ENCODE measurements at places on chromosomes 13 and 19.

- DNase-seq = no peak
Measured at GRCh38 chr13:30832845-30833332, 73.2 kb upstream of the MEDAG start.

GRCh38 chr13:19634256-19634740 lies 839 bp downstream of the MPHOSPH8 start:
- no peak for DNase-seq

- peak; percentile 65 for DNase-seq
Measured at GRCh38 chr19:3440082-3440481, 40.2 kb downstream of the SMIM24 start.

DNA sequence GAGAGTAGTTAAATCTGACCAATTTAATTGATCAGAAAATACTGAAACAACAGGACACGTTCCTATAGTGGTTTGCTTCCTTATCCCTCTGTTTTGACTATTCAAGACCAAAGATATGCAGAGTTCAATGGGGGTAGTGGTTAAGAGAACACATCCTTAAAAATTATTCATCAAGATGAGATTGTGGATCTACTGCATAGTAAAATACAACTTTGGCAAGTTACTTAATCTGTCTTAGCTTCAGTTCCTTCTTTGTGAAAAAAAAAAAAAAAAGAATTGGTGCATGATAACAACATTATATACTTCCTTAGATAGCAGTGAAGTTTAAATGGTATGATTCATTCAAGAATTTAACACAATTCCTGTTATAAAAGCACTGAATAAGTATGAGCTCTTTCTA lies 552.1 kb downstream of the DCT start:
- no peak for DNase-seq

- no peak for DNase-seq
Measured at GRCh38 chr13:75961911-75962310, 325.8 kb downstream of the LMO7 start.

GRCh38 chr19:36160821-36161596 lies 8.8 kb upstream of the COX7A1 start:
- no peak for DNase-seq

- no peak for DNase-seq
Measured at GRCh38 chr19:1164684-1165531, 9.2 kb downstream of the SBNO2 start.

DNA sequence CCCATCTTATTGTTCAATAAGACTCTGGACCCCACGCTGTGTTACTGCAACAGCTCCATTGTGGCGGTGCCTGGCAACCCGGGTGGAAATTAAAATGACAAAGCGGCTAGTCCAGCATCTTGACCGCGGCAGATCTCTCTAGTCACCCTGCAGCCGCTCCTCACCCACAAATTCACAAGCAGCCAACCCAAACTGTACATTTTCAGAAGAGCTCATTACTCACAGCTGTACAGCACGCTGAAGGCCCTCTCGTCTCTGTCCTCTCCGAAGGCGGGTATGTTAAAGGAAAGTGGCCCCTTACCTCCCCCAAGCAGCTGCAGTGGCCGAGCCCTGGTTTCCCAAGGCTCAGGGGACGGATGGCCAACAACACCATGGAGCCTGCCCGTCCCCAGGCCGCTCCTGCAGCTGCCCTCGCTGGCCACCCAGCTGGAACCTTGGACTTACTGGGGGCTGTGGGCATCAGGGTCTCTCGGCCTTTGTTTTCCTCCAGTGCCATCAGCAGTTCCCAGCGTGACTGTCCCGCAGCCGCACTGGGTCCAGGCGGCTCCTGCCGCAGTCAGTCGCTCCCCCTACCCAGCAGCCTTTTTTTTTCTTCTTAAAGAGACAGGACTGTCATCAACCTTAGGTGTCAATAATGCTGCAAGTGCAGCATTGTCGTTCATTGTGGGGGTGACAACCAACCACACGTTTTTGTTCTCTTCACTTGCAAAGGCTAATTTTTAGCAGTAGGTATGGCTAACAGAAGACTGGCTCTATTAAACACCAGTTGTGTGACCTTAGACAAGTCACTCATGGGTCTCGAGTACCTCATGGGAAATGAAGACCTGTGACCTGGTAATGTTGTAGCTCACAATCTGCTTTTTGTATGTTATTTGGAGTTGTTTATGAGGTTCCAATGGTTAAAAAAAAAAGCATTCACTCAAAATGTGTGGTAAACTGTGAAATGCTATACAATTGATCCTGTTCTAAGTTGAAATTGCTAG lies at the start of gene SACS:
Gene SACS, minus strand, starts transcription at position 532 of the 983 bp plus-strand sequence. CDS start 22,463 bp downstream, outside the sequence.
- no peak for DNase-seq

GRCh38 chr13:96963786-96964475 lies 30.3 kb downstream of the OXGR1 start:
- DNase-seq = no peak

DNA sequence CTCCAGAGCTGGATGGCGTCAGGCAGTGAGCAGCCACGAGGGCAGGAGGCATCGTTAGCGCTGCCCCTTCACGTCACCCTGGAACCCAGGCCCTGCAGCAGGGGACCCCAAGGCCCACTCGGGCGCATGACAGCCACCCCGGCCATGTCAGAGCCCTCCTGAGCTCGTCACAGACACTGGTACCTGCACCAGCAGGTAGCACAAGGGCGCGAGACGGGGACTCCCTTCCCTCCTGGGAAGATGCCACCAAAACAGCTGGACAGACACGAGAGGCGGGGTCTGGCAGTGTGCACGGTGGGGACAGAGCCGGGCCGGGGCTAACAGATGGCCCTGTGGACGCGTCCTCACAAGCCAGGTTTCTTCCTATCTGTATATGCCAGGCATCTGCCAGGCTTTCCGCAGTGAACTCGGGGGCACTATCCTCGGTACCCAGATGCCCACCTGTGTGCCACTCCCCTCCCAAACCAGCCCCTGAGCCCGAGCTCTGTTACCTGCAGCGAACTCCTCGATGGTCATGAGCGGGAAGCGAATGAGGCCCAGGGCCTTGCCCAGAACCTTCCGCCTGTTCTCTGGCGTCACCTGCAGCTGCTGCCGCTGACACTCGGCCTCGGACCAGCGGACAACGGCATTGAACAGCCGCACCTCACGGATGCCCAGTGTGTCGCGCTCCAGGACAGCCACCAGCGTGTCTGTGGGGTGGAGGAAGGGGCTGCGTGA lies 25.8 kb downstream of the BTBD2 start:
- DNase-seq = no peak

GRCh38 chr13:74273581-74273980 lies 139.4 kb upstream of the KLF12 start:
- DNase-seq = no peak

GRCh38 chr13:51821606-51822005 lies 17.6 kb upstream of the DHRS12 start:
- peak; percentile 35 for DNase-seq

- no peak for DNase-seq
Measured at GRCh38 chr19:4581666-4582553, 22.4 kb upstream of the SEMA6B start.

DNA sequence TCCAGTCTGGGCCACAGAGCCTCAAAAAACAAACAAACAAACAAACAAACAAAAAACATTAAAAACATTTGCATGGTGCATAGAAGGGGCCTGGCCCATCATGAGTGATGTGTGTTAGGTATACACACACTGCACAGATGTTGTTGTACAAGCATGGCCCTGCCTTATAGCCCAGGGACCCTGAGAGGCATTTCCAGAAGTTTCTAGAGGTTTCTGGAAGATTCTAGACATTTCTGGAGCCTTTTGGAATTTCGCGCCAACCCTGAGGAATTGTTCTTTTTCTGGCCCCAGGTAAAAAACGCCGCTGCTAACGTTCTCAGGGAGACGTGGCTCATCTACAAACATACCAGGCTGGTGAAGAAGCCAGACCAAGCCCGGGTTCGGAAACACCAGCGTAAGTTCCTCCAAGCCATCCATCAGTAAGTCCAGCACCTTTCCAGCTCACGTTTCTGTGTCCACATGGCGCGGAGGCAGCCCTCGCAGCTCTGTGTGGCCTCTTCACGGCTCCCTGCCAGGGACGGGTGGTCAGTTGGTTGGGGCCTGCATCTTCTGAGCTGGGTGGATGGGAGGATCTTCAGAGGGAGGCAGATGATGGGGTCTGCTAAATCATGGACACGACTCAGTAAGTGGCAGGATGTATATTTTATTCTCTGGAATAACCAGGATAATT lies 18.4 kb upstream of the ARRDC2 start:
- no peak for DNase-seq

- DNase-seq = no peak
Measured at GRCh38 chr13:38386421-38386820, 36.8 kb downstream of the UFM1 start.

GRCh38 chr13:58869566-58869965 lies 1238.0 kb downstream of the PCDH17 start:
- DNase-seq = no peak

- DNase-seq = no peak
Measured at GRCh38 chr19:47058621-47059022, 10.2 kb upstream of the TMEM160 start.

DNA sequence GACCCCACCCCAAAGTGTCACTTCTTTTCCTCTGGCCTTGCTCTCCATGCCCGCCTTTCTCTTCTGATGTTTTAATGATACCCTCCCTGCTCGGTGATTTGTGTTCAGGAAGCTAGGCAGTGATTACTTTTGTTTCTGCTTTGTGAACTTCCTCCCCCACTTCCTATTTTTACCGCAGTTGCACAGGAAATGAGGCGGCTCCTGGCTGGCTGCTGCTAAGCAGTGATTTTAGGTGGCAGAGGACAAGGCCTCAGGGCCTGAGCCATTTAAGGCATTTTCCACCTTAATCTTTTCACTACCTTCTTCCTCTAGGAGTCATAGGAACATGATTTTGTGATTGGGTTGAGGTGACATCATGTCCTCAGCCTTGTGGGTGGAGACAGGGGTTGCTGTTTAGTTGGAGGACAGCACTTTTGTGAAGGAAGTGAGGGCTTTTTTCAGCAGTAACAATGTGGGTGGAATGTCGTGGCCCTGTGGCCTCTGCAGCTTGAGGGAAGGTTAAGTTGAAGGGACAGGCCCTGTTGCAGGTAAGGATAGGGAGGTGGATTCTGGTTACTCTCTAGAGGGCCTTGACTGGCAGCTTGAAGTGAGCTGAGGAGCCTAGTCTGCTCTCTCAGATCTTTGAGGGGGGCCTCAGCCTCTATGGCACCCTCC lies 15.7 kb downstream of the GARRE1 start:
- DNase-seq = peak; percentile 86

DNA sequence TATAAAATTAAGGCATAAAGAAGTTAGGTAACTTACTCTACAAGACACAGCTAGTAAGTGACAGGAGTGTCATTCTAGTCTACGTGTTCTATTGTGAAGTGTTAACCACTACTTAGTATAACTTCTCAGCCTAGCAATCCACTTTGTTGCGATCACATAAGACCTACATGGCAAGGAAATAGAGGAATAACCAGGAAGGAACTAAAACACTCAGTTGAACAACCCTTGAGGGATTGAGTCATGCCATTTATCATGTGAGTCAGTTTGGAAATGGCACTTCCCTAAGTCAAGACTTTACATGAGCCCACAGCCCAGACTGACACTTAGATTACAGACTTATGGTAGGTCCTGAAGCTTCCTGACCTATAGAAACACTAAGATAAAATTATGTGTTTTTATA lies 279.5 kb upstream of the PCDH20 start:
- DNase-seq = no peak

GRCh38 chr13:98643479-98643878 lies 66.6 kb upstream of the STK24 start:
- DNase-seq = no peak

DNA sequence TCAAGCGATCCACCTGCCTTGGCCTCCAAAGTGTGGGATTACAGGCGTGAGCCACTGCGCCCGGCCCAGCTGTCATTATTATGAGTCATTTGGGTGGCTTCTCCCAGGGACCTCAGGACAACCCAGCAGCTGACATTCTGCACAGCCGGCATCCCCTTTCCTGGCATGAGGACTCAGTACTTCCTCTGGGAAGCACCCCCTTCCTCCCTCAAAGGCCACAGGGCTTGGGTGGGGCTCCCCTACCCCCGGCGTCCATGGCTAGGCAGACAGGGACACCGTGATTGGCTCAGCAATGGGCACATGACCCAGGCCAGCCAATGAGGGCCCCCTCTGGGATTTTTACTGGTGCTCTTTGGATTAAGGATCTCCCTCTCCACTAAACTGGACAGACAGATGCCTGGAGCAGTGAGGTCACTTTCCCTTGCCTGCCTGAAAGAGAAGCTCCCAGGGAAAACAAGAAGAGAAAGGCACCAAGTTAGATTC lies 6.0 kb downstream of the KANK2 start:
- DNase-seq = peak; percentile 41

- DNase-seq = no peak
Measured at GRCh38 chr19:5396096-5396939, 55.7 kb upstream of the PTPRS start.

DNA sequence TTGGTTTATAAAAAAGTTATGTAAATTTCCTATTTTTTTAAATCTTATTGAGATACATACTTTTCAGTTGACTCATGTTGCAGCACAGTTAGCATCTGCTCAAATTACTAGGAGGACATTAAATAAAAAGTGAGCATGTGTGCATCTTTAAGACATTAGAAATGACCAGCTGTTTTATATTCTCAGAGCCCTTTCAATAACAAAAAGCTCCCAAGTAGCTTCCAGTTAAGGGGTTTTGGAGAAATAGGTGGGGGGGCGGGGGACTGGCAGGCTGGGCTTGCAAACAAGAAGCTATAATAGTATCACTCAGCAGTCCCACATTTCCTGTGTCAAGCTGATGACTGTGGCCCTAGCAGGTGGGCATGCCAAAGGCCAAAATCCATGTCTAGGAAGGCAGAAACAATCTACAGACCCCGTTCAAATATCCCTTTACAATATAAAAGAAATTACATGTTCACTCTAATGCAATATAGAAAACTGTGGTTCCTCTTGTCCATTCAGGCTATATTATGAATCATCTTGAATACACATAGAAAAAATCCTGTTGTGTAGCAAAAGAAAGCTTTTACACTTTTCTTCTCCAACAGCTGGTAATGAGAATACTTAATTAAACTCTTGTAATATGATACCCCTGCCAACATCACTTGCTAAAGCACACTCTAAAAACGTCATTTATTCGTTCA lies 1713.2 kb upstream of the SLC10A2 start:
- DNase-seq = no peak

- DNase-seq = no peak
Measured at GRCh38 chr19:39200066-39200802, 3.5 kb downstream of the NCCRP1 start.

DNA sequence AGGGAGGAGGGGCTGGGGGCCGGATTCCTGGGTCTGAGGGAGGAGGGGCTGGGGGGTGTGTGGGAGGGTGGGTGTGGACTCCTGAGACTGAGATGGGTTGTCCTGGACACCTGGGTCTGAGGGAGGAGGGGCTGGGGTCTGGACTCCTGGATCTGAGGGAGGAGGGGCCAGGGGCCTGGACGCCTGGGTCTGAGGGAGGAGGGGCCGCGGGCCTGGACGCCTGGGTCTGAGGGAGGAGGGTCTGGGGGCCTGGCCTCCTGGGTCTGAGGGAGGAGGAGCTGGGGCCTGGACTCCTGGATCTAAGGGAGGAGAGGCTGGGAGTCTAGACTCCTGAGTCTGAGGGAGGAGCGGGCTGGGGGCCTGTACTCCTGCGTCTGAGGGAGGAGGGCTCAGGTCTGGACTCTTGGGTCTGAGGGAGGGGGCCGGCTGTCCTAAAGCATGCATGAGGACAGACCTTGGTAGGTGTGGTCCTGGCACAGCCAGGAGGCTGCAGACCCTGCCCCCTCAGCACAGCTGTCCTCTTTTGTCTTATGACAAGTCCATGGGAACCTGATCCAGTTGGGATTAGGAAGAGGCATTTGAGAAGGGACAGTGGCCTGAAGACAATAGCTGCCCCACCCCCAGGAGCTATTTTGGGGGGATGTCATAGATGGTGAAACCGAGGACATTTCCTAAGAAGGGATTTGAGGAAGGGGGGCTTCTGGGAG lies 1.3 kb downstream of the TNNT1 start:
- no peak for DNase-seq

GRCh38 chr19:1837625-1838105 lies 10.6 kb downstream of the REXO1 start:
- peak; percentile 61 for DNase-seq

Measured in CD4-positive, alpha-beta T cell treated with Interleukin-1 beta for 1 hour (primary cell).